NCI-H187 (cell line): ENCODE measurements at places on chromosomes 16 and 17.

DNA sequence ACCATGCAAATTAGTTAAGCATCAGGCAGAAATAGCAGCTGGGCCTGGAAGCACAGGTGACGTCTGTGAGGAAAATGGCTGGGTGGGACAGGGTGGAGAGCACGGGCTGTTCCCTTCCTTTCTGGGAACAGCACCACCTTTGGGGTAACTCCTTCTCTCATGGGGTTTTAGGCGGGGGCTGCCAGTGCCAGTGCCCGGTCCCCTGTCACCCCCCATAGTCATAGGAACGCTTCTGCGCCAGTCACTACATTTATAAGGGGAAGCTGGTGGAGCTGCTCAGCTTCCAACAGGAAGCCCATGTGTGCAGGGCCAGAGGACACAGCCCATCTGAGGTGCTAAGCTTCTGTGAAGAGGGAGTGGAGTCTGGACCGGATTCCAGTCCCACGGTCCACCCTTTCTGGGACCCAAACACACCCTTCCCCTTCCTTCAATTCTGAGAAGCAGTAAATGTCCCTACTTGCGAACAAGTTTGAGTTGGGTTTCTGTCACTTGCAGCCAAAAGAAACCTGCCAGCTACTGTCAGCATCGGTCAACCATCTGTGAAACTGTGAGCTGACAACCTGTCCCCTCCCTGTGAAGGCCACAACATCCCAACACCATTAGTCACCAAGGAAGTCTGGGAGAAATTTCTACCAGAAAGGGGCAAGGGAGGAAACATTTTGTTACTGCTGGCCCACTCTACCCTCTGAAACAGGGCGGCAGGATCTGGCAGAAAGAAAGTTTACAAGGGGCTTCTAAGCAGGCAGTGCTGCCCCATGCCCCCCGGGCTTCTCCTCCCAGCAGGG, 86.0 kb upstream of the AMZ2 start:
- DNase-seq, result no peak

- no peak for DNase-seq
These were observed 16.7 kb downstream of the HSD11B2 start for GRCh38 chr16:67447508-67448076.

- DNase-seq, result no peak
These were observed 78.0 kb downstream of the RAP1GAP2 start for GRCh38 chr17:2874189-2874686.

DNA sequence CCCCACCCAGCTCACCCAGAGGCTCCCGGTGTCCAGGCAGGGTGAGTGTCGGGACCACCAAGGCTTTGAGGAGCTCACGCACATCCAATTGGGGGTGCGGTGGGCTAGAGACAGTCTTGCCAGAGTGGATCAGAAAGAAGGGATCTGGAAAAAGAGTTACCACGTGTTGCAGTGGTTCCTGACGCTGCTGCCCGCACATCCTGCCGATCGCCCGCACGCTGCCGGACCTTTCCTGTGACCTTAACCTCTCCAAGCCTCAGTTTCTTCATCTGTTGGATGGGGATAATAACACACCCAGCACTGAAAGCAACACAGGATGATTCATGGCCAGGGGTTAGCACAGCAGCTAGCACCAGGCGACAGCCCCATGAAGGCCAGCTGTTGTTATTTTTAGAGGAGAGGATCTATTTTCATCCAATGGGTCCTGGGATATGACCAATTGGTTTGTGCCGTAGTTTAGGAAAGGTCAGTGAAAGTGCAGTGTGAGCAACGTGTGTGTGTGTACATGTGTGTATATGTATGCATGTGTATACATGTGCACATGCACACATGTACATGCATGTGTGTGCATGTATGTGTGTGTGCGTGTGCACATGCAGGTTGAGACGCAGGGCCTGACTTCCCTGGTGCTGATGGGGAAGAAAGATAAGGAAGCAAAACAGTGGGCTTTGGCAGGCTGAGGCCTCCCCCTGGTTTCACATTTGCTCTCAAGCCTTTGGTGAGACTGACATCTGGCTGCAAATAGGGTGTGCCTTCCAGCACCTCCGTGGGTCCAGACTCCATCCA, 2.5 kb downstream of the ITGAX start:
- no peak for DNase-seq

- DNase-seq, result no peak
These were observed 17.9 kb downstream of the SMCR8 start for GRCh38 chr17:18332909-18333489.

GRCh38 chr17:76540381-76541300, 797 bp downstream of the PRCD start:
- peak; percentile 90 for DNase-seq
